SK-N-MC (cell line): ENCODE measurements at places on chromosomes 5 and 9.

- DNase-seq: no peak
These were observed 55.3 kb upstream of the SLCO6A1 start for GRCh38 chr5:102554082-102554481.

- DNase-seq: no peak
These were observed 7.8 kb upstream of the TMEM268 start for GRCh38 chr9:114603248-114603647.

- DNase-seq: peak; percentile 89
These were observed 475.7 kb upstream of the TNC start for GRCh38 chr9:115593587-115594091.

GRCh38 chr9:72371151-72371550, 6.1 kb upstream of the ZFAND5 start:
- DNase-seq: no peak

DNA sequence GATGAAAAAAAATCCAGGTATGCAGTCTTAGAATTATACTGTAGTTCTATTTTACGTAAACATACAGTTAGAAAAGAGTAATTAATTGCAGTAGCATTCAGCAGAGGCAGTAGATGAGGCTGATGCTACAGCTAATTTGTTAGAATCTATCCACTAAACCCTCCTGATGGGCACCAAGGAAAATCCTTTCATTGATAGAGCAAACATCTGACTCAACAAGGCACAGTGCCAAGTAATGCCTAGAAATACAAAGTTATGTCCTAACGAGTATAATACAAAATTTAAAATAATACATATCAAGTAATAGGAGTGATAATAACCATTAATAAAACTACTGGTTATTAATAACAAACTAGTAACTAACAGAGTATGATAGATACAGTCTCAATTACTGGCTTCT, 9.0 kb downstream of the MOCS2 start:
- no peak for DNase-seq

DNA sequence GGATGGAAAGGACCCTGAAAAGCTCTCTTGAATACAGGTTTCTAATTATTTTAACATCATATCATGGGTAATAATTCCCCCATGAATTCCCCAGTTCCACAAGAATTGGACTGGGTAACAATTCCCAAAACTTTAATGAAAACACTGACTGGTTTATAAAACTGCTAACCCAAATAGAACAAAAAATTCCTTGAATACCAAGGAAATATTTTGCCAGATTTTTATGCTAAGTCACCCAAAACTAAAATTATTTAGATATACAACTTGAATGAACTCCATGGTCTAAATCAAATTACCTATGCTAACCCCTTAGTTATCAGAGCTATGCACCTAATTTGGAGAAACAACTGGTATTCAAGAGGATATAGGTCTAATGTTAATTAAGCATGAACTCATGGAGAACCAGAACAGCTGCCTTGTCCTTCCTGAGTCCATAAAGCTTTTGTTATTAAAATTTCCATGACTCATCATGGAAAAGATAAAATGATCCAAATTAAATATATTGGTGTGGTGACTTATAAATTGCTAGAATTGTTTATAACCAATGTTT, 164.9 kb upstream of the TUT7 start:
- no peak for DNase-seq

DNA sequence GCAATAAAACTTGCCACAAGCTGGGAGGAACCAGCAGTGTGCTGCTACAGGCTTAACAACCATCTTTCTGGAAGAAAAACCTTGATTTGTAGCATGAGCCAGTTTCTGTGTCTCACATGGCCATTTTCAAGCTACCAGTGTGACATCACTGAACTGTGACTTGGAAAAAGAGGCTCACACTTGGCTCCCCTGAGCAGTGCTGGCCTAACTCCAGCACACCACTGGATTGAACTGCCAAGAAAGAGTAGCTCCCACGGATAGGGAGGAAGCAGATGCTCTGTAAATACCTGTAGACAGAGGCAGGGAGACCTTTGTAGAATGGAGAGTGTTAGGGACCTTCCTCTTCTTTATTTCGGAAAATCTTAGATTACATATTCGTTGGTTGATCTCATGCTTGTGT, 197.9 kb downstream of the SH3GL2 start:
- no peak for DNase-seq

GRCh38 chr5:5085381-5085780, 54.7 kb upstream of the ADAMTS16 start:
- DNase-seq: no peak

DNA sequence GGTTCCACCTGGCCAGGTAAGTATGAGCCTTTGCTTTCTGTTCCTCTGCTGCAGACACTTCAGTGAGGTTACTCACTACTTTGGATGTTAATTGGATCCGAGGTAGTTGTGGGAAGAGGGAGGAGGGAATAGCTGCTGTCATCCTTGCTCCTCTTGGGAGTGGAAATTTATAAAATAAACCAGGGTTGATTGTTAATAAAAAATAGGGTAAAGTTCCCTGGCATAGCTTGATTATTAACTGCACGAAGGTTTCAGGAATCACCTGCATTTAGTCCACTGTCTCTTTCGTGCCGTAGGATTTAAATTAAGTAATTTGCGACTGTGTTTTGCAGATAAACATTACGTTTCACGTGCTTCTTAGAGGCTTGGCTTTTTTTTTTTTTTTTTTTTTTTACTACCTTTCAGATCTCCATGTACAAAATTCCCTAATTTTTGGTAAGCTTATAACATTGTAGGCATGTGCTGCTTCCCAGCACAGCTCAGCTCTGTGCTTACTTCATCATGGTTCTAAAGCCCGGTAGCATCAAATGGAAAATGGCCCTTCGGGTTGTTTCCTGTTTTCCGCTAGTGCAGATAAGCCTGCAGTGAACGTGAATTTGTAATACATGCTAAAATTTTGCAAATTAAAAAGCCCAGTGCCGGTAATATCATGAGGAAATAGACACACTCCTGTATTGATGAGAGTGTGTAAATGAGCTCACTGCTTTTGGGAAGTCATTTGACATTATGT, 26.9 kb upstream of the LTC4S start:
- no peak for DNase-seq

DNA sequence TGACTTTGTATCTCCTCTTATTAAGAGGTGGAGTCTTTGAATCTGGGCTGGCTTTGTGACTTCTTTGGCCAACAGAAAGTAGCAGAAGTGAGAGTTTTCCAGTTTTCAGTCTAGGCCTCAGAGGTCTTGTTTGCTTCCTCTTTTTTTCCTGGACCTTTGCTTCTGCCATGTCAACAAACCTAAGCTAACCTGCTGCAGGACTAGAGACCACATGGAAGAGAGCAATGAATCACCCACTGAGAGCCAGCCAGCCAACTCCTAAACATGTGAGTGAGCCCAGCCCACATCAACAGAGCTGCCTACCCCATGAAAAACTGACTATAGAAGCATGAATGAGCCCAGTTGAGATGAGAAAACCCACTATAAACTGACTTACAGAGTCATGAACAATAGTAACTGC, 29.9 kb downstream of the MRPL22 start:
- no peak for DNase-seq

GRCh38 chr9:111839387-111839786, 44.6 kb upstream of the SHOC1 start:
- no peak for DNase-seq

- DNase-seq: no peak
These were observed 19.8 kb downstream of the TNFSF15 start for GRCh38 chr9:114785866-114786650.

DNA sequence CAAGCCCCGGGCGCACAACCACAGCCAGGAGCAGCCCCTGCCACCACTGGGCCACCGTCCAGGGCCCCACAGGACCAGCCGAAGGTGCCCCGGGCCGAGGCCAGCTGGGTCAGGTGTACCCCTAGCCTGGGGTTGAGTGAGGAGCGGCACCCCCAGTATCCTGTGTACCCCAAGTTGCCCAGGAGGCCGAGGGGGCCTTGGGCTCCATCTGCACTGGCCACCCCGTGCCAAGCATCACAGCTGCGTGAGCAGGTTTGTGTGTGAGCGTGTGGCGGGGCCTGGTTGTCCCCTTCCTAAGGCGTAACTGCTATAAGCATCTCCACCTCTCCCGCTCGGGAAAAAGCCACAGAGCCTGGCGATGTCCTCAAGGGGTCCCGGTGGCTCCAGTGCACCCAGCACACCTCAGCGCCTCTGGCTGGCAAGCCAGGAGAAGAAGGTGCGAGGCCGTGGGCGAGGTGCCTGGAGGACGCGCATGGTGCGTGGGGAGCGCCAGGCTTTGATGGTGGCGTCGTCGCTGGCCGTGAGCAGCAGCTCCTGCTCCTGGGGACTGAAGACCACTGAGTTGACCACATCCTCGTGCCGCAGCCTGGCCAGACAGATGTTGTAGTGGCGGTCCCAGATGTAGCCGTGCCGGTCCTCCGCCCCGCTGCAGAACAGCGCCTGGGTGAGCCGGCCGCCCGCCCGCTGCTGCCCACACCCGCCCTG, 3.9 kb downstream of the FBXW5 start:
- DNase-seq: no peak

GRCh38 chr5:128782446-128782845, 182.8 kb upstream of the SLC27A6 start:
- DNase-seq: no peak

GRCh38 chr9:13324988-13325387, 45.5 kb upstream of the MPDZ start:
- DNase-seq: no peak

GRCh38 chr5:123116058-123116457, 27.0 kb downstream of the PRDM6 start:
- DNase-seq: no peak

DNA sequence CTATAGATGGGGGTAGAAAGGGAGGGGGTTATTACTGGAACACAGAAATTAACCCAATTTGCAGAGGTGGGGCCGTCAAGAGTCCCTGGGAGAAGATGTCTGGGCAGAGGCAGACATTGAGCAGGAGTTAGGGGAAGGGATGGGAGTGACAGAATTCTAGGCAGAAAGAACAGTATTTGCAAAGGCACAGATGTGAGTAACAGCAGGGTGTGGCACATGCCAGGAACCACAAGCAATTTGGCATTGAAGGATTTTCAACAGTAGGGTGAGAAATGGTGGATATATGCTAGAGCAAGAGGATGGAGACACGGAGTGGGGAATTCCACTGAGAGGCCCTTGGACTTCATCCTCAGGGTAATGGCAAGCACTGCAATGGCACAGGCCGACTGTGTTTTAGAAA, 71.6 kb upstream of the FRRS1L start:
- no peak for DNase-seq

DNA sequence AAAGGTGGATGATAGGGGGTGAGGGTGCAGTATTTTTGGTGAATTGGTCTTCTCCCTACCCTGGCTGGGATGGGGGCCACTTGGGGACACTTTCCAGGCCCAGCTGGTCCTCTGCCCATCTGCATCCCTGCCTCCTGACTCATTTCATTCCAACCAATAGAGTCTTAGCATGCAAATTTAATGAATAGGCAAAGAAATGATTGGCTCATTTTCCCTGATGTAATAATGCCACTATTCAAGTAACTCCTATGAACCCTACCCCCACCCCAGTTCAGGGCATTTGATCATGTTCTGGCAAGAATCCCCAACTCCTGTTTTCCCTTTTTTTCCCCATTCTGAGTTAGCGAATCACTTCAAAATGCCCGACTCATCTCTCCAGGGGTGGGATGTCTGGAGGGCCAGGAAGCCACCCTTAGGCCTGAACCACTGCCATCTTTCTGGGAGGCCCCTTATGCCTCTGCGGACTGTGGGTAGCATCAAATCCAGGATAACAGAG, 56.7 kb downstream of the PCDH1 start:
- no peak for DNase-seq

GRCh38 chr9:80797101-80797829, 892.1 kb downstream of the TLE1 start:
- no peak for DNase-seq

DNA sequence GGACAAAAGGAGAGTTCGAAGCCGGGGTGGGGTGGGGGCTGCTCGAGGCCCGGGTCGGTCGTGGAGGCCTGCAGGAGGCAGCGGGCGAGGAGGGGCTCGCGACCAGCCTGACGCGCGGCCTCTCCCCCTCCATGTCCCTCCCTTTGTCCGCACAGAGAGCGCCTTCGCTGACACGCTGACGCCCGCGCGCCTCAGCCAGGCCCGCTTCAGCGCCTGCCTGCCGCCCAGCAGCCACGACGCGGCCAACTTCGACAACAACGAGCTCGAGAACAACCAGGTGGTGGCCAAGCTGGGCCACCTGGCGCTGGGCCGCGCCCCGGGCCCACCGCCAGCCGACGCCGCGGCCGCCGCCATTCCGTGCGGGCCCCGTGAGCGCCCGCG, 42.2 kb downstream of the NEURL1B start:
- no peak for DNase-seq

DNA sequence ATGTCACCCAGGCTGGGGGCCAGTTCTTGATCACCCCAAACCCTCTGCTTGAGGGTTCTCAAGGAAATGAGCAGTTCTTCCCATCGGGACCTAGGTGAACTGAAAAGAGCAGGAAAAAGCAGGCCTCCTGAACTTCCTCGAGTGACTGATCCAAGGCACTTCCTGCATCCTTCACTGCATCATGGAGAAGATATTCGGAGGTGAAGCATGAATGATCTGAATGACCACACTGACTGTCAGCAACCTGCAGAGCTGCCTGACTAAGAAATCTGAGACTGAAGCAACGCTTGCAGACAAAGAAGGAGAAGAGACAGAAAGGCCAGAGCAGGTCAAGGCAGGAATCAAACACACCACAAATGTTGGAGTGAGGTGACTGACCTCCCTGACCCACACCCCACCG, 420.2 kb downstream of the AGTPBP1 start:
- no peak for DNase-seq

GRCh38 chr9:4984171-4984620, 876 bp upstream of the JAK2 start:
- no peak for DNase-seq

- DNase-seq: no peak
These were observed 11.2 kb upstream of the CACFD1 start for GRCh38 chr9:133448487-133448972.

DNA sequence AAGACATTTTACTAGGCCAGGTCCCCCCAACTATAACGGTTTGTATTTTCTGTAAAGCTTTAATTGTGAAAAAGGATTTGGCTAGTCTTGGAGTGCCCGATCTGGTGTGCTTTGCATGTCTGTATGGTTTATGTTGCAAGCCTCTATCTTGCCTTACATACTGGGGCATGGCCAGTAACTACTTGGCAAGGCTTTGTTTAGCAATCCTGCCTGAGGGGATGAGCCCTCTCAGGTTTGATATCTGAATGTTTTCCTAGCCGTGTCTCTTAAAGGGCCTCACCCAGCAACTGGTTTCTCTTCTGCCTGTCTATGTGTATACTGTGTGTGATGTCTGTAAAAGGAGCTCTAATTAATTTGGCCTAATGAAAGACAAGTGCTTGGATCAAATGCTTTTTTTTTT, 61.3 kb upstream of the SPINK5 start:
- DNase-seq: no peak

- no peak for DNase-seq
These were observed 206.8 kb downstream of the CAAP1 start for GRCh38 chr9:26685818-26686217.

DNA sequence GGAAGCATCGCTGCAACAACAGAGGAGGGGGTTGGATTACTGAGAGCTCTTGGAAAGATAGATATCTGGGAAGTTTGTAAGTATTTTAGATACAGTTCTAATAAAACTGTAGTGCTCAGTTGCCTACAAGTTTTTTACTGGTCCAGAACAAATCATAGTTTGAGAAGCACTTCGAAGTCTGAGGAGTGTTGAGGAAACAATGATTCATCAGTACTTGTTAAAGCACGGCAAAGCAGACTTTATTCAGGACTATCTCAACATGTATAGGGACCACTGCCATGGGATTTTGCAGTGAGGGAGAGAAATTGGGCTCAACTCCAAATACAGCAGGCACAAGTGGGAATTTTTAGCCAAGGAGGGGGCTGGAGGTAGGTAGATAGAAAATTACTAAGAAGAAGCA, 25.3 kb upstream of the RECK start:
- DNase-seq: no peak
